ENCODE measurements at places on chromosomes 2 and 18.

- DNase-seq, result no peak
These were observed 1.7 kb downstream of the FHL2 start for GRCh38 chr2:105397025-105397722.

- DNase-seq, result no peak
These were observed 102.2 kb downstream of the TEX51 start for GRCh38 chr2:127000937-127001336.

GRCh38 chr2:158501301-158501700, 44.5 kb downstream of the PKP4 start:
- no peak for DNase-seq

- no peak for DNase-seq
These were observed 32.1 kb downstream of the EPAS1 start for GRCh38 chr2:46329340-46329739.

- DNase-seq, result no peak
These were observed 393.8 kb upstream of the LYPD1 start for GRCh38 chr2:133063775-133064174.

- DNase-seq, result no peak
These were observed 196.1 kb downstream of the ANAPC1 start for GRCh38 chr2:111687911-111688310.

DNA sequence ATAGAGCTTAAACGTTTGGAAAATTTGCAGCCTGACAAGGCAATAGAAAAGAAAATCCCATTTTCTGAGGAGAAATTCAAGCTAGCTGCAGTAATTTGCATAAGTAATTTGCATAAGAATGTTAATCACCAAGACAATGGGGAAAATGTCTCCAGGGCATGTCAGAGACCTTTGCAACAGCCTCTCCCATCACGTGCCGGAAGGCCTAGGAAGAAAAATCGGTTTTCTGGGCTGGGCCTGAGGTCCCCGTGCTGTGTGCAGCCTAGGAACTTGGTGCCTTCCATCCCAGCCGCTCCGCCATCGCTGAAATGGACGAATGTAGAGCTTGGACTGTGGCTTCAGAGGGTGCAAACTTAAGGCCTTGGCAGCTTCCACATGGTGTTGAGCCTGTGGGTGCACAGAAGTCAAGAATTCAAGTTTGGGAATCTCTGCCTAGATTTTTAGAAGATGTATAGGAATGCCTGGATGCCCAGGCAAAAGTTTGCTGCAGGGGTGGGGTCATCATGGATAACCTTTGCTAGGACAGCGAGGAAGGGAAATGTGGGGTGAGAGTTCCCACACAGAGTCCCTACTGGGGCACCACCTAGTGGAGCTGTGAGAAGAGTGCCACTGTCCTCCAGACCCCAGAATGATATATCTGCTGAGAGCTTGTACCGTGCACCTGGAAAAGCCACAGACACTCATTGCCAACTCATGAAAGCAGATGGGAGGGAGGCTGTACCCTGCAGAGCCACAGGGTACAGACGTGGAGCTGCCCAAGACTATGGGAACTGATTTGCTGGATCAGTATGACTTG, 164.6 kb downstream of the GULP1 start:
- DNase-seq, result no peak

DNA sequence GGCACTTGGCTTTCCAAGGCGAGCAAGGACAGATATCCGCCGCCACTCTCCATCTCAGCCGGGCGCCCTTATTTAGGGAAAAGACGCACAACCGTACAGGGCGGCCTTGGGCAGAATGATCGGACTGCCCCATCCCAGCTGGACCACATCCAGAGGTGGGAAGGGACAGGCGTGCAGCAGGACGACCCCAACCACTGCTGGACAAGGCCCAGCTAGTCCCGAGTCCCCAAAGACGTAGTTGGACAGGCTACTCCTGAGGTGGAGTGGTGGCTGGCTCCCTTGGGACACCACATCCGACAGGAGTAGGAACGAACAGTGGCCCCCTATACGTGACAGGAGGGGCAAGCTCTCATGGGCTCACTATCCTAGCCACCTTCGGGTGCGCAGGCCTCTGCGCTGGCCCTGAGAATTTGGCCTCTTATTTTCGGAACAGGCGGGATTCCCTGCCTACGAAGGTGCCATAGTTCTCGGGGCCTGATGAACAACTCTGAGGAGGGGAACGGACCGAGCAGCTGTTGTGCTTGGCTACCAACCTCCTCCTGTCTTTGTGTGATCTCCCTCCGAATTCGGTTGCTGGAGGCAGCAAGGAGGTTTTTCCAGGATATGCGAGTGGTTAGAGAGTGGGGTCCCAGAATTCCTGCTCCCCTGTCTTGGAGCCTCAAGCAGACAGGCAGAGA, 2.3 kb downstream of the FEV start:
- DNase-seq, result no peak

GRCh38 chr2:69178756-69179155, 165.8 kb downstream of the ANTXR1 start:
- DNase-seq, result no peak

- DNase-seq, result peak; percentile 51
These were observed 49.7 kb upstream of the AP1S3 start for GRCh38 chr2:223887127-223887526.

- peak; percentile 57 for DNase-seq
These were observed 4.5 kb upstream of the OSR1 start for GRCh38 chr2:19362755-19363473.

DNA sequence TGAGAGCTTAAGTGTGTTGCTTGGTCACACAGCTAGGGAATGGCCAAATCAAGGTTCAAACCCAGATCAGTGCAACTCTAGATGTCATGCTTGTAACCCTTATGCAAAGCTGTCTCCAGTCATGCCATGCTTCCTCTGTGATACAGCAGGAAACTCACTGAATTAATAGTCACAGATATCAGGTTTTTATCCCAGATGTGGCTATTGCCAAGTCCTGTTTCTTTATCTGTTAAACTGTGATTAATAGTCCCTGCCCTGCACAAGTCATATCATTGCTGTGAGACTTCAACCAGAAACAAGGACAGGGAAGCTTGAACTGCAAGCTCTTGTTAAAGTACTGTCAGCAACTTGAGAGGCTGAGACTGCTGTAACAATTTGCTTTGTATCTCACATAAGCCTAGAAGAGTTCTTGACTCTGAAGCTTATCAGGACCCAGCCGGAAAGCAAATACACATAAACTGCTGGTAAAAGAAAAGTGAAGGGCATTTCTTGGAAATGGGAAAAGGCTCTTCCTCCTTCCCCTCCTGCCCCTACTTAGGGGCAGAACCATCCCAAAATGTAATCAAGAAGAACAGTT, 609.0 kb downstream of the DCC start:
- no peak for DNase-seq

GRCh38 chr2:117603060-117603459, 211.4 kb upstream of the DDX18 start:
- no peak for DNase-seq

All from CD14-positive monocyte (primary cell).